Keratinocyte (primary cell): ENCODE measurements at places on chromosomes 6 and 20. TPM values are rescaled to one million over a fixed set of nuclear protein-coding genes. Genes with fewer than 3 reads are reported as not detected.

GRCh38 chr6:16058929-16059345, 69.9 kb upstream of the MYLIP start:
- H3K27ac ChIP-seq, result no peak overlapping the region
- DNase-seq, result no peak
- H3K27me3 ChIP-seq, result no peaks in the 10 kb centered on the region
- H3K4me3 ChIP-seq, result no peak overlapping the region

DNA sequence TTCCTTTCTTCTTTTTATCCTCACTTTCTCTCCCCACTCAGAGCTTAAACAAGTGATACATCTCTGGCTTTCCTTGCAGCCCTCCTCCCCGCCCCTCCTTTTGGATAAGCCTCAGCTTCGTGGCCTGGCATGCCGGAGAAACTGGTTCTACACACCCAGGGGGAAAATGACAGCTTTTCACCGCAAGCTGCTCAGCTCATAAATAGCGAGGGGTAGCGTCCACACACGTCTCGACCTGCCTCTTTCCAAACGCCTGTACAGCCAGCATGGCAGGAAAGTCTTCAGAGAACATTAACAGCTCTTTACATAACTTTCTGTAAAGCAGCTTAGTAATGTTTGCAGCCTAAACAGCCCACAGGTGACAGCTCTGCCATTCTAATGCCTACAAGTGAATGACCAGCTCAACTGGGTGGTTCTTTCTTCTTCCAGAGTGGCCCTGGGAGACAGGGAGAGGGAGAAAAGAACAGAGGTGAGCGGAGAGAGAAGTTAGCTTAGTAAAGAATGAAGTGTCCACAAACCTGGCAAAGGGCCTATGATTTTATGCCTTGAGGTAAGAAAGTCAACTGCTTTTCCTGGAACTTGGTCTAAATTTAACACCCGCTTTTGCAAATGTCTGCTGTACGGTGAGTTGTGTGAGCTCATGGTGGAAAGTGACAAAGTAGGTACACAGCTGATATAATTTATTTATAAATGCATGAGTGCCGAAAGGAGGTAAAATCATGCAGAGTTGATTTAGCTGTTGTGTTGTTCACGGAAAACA, 251.5 kb downstream of the TFAP2A start:
- H3K36me3 ChIP-seq, result no peaks in the 10 kb centered on the region
- peak; percentile 81 for DNase-seq
- no peaks in the 10 kb centered on the region for H3K27me3 ChIP-seq
- H3K27ac ChIP-seq, result peak overlapping the region; percentile 91
- peak overlapping the region; percentile 67 for H3K4me3 ChIP-seq
- peaks cover 26% of the 10 kb centered on the region for H3K4me1 ChIP-seq

DNA sequence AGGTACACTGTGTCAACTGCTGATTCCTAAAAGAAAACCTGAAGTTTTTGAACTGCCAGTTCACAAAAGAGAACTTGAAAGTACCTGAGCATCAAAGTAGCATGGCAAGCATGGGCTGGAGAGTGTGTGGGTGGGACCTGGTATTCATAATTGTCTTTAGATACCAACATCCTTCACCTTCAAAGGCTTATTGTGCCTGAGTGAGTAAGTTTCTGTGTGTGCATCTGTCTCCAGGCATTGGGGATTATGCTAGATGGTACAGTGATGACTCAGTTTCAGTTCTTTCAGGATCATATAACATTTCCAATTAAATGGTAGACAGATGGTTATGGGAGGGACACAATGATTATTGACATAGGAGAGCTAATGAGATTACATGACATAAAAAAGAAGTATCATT, 238.5 kb downstream of the ZFAND3 start:
- no peaks in the 10 kb centered on the region for H3K27me3 ChIP-seq
- H3K4me3 ChIP-seq, result no peak overlapping the region
- peaks cover 9% of the 10 kb centered on the region for H3K4me1 ChIP-seq
- DNase-seq, result peak; percentile 30
- H3K27ac ChIP-seq, result peak overlapping the region; percentile 51

The CAGE1 gene
- 0.03 to 0.04 TPM (median 0.03 TPM) in 3 replicates for polyA plus RNA-seq
